ENCODE measurements at places on chromosomes 11 and 22.

DNA sequence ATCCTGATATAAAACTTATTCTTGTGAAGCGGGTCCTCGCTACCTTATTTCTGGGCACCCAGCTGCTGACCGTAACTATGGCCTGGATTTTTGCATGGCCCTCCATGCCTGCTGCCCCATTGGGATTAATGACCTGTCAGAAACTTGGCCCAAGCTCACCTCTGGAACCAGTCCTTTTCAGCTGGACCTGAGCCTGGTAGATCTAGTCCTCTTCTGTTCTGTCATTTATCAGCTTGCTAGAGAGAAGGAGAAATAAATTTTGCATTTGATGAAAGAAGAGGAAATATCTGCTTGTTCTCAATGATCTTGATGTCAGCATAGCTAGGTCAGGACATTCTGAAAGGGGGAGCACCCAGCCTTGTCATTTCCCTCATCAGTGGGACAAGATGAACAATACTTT, 387.8 kb upstream of the LARGE1 start:
- no peak for DNase-seq

DNA sequence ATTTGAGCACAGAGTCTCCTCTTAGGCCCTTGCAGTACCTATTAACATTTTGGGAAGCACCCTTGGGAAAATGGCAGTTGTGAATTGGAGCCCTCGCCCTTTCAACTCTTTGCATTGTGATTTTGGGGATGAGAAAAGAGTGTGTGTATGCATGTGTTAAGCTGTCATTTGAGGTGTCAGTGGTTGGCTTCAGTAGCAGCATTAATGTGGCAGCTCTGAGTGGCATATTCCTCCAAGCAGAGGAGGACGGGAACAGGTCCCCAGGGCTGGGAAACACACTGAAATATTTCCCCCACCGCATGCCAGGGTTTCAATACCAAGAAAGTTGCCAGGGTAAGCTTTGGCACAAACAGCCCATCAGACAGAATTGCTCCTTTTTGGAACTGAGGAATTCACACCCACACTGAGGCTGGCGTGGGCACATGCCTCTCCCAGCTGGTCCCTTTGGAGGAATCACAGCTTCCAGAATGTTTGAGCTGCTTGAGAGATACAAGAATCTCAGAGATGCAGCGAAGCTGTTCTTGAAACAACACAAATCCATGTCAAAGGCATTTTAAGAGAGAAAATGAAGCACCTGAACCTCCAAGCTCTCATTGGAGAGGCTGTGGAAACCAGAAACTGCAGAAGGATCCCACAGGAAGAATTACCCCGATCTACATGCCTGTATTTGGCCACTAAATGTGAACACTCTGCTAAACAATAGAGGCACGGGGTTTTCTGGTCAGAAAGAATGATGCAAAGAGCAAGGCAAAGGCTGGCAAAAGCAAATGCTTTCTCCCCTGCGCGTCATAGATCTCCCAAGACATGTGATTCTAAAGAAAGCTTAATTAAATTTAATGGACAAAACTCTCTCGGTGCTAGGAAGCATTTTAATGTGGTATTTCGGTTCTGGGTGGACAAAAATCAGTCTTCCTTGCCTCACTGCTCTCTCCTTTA, 67.2 kb upstream of the RCN1 start:
- no peak for DNase-seq

DNA sequence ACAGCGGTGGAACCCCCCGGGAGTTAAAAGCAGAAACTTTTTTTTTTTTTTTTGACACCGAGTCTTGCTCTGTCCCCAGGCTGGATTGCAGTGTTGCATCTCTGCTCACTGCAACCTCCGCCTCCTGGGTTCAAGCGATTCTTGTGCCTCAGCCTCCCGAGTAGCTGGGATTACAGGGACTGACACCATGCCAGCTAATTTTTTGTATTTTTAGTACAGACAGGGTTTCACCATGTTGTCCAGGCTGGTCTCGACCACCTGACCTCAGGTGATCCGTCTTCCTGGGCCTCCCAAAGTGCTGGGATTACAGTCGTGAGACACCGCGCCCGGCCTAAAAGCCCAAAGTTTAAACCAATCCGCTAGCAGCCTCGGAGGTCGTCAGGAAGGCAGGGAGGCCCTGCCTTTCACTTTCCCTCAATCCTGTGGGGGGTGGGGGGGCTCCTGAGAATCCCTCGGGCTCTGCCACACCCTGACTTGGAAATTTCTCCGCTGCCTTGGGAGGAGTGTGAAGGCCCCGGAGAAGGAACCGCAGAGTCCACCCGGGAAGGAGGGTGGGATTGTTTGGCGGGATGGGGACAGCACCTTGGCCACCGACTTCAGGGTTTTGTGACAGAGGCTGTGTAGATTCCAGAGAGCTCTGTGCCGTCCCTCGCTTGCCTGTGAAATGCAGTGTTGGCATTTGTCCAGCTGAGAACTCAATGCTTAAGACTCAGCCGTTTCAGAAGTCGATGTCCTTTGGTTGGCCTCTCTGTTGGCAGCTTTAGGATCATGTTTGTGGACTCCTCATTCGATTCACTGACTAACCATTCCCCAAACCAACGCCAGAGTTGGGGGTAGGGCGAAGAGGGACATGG, 1.0 kb downstream of the ARHGAP8 start:
- no peak for DNase-seq

DNA sequence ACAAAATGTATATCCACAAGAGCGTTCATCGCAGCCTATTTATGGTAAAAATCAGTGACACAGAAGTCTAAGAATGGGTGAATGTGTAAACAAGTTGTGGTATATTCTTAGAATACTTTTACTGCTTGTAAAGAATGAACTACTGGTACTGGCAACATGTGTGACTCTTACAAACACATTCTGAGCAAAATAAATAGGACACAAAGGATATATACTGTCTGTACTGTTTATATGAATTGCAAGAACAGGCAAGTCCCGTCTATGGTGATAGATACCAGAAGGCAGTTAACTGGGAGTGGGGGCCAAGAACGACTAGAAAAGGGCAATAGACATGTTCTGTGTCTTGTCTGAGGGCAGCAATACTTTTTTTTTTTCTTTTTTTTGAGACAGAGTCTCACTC, 112.6 kb downstream of the TBC1D22A start:
- no peak for DNase-seq

GRCh38 chr11:71530602-71531001, 3.5 kb downstream of the KRTAP5-7 start:
- no peak for DNase-seq

GRCh38 chr11:33402066-33402465, 144.9 kb downstream of the HIPK3 start:
- DNase-seq, result no peak

- no peak for DNase-seq
These were observed 66.4 kb upstream of the WNT7B start for GRCh38 chr22:46043339-46043738.

- no peak for DNase-seq
These were observed at the start of gene MRGPRD for GRCh38 chr11:68980776-68981065. Gene MRGPRD (minus strand): TSS chr11:68980986. CDS start chr11:68980986, 0 bp downstream.

DNA sequence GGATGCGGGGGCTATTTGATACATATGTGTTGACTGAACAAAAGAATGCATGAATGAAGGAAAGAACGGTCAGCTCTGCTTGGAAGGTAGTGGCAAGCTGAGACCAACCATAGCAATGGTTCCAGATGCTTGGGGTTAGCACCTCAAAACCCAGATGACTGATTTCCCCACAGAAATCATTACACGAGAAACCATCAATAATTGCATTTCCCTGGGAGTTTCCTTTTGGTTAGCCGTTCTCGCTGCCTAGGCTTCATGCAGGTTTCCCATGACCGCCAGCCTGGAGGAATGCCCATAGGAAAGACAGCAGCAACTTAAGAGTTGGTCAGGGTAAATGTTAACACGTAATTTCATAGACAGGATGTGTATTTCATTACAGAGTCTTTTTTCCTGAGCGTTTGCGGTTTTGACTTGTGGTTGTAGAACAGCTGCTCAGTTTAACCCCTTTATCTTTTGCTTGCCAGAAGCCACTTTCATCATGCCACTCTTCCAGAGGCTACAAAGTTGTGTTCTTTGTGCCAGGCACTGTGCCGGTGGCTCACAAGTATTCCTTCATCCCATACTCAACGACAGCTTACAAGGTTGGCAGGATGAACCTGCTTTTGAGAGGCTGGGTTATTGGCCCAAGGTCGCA, 2.8 kb downstream of the IL17RA start:
- DNase-seq, result peak; percentile 54

- no peak for DNase-seq
These were observed 5.8 kb downstream of the RAPSN start for GRCh38 chr11:47443028-47443700.

- peak; percentile 49 for DNase-seq
These were observed 26.1 kb upstream of the CELSR1 start for GRCh38 chr22:46563381-46564083.

DNA sequence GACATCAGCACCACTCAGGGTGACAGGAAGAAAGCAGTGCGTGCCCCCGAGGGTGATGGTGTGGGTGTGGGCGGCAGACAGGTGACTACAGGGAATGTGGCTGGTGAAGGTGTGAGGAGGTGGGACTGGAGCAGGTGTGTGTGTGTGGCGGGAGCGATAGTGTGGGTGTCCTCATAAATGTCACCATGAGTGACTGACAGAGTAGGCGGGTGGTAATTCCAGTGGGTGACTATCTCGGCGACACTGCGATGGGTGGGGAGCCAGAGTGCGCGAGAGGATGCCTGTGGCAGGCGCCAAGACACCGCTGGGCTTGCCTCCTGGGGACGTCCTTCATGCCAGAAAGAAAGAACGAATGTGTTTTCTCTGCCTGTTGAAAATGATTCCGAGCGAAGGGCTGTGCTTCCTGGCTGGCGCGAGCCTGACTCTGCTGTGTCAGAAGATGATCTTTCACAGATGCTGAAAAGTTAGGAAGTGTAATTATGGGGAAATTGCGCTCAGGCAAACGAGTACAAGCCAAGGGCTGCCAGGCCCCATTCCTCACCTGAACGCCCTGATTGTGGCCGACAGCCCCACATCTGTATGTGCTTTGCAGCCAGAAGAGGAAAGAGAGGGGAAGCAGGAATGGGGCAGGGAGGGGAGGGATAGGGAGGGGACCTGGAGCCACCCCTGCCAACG, 98.8 kb upstream of the CD82 start:
- DNase-seq, result no peak

Measured in EL (cell line).